ENCODE measurements at places on chromosomes 5 and 9. TPM values are rescaled to one million over a fixed set of nuclear protein-coding genes. Genes with fewer than 3 reads are reported as not detected.
A peak's percentile ranks its signal among the peaks of the same experiment; 100 is the strongest.

DNA sequence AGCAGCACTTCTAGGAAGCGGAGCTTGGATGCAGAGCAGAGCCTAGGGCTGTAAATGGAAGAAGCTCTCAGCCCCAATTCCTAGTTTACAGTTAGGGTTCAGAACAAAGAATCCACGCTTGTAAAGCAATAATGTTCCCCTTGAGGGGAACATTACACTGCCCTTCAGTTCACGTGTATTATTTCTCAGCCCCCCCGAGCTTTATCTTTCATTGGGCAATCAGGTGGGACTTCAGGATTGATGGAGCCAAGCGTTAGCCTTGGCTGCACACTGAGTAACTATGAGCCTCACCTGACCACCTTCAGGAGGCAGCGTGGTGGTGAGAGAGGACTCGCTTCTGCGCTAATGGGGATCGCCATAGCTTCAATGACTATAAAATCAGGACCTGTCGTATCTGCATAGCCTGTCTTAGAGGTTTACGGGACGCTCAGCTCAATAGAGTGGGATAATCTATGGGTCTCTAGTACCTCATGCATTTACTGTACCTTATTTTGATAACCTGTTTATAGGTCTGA, 157.0 kb upstream of the RASEF start:
- H3K4me3 ChIP-seq: peak overlapping the region; percentile 76
- no peak for DNase-seq
- peaks cover 3% of the 10 kb centered on the region for H3K36me3 ChIP-seq
- H3K27me3 ChIP-seq: peaks cover 29% of the 10 kb centered on the region
- H3K27ac ChIP-seq: no peak overlapping the region

DNA sequence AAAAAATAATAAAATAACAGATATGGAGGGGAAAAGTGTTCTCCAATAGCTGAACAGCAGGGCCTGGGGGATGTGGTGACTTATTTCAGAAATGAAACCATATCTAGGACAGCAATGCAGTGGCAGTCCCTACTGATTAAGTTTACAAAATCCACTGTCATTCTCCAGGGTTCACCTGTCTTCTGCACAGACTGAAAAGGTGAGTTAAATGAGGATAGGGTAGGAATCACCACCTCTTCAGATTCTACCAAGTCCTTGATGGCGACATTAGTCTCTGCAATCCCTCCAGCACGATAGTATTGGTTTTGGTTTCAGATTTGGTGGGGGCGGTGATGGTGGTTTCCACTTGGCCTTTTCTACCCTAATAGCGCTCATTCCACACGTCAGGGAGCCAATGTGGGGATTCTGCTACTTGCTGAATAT, 32.3 kb upstream of the NPM1 start:
- DNase-seq: no peak
- peak overlapping the region; percentile 33 for H3K4me3 ChIP-seq
- peaks cover 3% of the 10 kb centered on the region for H3K27me3 ChIP-seq
- H3K27ac ChIP-seq: no peak overlapping the region
- no peaks in the 10 kb centered on the region for H3K4me1 ChIP-seq

The LCN15 gene
- not detected for polyA plus RNA-seq

DNA sequence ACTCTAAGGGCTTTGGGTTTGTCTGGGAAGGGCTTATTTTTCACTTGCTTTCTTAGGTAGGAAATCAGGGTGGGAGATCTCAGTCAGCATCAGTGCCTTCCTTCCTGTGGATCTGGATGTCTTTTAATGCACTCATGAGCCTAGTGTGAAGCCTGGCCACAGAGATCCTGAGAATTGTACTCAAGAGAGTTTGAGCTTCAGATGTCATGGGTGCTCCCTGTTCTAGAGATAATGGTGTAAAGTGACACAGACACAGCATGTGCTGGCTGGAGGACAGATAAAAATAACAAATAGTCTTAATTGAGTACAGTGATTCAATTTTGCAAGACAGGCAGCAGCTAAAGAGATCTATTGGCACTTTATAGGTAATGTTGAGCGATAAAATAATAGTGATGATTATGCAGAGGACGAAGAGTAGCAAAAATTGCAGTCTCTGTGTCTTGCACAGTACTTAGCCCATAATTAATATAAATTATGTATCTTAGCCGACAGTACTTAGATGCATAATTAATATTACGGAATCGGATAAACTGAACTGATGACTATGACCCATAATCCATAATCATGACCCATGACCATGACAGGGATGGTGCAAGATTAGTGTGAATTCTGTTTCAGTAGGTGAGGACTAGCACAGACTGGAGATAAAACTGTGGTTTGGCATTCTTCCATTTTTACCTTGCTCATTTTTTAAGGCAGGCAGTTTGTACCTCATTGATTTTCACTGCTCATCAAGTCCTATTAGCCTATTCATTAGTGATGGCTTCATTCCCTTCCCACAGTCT, 408.7 kb upstream of the PIK3R1 start:
- DNase-seq: no peak
- no peak overlapping the region for H3K4me3 ChIP-seq
- no peak overlapping the region for H3K27ac ChIP-seq
- H3K36me3 ChIP-seq: no peaks in the 10 kb centered on the region

DNA sequence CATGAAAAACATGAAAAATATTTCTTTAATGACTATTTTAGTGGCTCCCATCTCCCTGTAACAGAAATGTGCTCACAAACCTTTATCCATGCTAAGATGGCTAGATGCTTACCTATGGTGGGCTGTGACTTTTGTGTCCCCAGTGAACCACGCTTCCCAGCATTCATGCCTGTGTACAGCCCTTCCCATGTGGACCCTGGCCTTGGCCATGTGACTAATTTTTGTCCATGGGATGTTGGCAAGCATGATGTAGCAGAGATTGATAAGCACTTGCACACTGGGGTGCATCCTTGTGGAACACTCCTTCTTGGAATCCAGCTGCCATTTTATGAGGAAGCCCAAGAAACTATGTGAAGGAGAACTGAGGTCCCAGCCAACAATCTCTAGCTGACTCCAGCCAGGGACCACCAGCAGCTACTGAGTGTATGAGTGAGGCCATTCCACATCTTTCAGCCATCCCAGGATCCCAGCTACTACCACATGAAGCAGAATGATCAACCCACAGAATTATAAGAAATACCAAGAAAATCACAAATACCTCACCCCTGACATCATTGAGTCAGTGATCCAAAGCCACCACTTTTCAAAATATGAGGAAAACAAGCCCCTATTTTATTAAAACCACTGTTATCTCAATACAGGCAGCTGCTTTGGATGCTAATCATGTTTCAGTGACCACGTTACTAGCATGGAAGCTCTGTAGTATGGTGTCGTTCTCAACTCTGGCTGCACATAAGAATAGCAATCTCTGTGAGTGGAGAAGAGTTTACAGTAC, 16.1 kb upstream of the RAI14 start:
- H3K27me3 ChIP-seq: peaks cover 20% of the 10 kb centered on the region
- no peak overlapping the region for H3K4me3 ChIP-seq
- DNase-seq: no peak
- no peaks in the 10 kb centered on the region for H3K36me3 ChIP-seq
- H3K4me1 ChIP-seq: no peaks in the 10 kb centered on the region

All from naive thymus-derived CD8-positive, alpha-beta T cell (primary cell).